Stimulated activated CD8-positive, alpha-beta memory T cell treated with anti-CD3 and anti-CD28 coated beads, Interleukin-15, amount 100 ng/mL, for 4 hours (primary cell): ENCODE measurements at places on chromosomes 4 and X.

DNA sequence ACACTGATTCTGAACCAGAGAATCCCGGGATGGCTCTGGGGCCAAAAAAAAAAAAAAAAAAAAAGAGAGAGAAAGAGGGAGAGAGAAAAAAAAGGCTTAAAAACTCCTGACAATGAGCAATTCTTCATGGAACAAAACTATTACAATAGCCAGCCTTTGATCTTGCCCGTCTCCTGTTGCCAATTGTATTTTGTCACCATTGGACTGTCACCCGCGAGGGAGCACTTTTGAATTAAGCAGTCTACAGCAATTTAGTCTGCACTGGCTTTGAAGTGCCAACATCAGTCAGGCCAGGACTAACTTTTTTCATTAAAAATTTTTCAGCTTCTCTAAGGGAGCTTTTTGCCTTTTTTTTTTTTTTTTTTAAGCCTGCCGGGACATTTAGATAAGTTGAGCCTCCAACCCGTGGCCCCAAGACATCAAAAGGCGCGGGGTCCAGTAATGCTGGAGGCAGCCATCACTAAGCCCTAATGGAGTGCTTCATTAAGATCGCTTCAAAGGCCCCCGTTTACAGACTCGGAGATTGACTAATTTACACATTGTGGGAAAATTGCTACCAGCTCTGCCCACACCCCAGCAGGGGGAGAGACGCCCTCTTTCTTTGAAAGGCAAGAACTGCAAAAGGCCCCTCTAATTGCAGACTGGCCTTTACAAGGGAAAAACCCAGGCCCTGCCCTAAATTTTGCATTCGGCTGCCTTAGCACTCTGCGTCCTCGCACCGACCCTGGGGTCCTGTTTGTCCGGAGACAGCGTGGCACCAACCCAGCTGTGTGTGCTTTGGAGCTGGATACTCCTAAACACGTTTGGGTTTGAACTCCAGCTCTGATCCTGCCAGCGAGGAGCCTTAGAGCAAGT lies 98.1 kb upstream of the MSX1 start:
- DNase-seq: no peak

DNA sequence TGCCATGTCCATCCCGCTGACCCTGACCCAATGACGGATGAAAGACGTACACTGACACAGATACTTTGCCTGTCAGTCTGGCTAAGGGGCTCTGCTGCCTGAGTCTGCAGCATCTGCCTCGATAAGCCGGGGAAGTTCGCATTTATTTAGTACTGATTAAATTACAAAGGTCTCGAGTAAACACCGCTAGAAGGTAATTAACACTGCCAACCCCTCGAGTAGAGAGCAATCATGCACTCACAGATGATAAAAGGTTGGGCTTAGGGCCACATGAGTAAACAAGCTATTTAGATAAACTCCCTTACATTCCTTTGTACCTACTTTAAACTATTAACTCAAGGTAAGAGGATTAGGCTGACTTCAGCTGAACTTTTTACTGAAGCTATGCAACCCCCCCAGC lies 16.0 kb upstream of the RBMXL3 start:
- DNase-seq: no peak

DNA sequence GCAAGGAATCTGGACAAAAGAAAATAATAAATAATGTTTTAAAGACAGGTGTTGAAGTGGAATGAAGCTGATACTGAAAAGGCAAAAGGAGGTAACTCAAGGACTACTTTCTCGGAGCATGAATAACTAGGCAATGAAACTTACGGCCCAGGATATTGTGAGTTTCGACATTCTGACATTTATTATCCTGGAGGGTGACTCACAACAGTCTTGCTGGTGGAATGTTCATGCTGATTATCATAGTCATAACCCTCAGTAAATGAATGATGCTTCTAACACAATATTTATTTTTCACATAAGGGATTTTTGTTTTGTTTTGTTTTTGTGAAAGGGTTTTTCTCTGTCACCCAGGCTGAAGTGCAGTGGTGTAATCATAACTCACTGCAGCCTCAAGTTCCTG lies 147.0 kb upstream of the HPGD start:
- DNase-seq: no peak

DNA sequence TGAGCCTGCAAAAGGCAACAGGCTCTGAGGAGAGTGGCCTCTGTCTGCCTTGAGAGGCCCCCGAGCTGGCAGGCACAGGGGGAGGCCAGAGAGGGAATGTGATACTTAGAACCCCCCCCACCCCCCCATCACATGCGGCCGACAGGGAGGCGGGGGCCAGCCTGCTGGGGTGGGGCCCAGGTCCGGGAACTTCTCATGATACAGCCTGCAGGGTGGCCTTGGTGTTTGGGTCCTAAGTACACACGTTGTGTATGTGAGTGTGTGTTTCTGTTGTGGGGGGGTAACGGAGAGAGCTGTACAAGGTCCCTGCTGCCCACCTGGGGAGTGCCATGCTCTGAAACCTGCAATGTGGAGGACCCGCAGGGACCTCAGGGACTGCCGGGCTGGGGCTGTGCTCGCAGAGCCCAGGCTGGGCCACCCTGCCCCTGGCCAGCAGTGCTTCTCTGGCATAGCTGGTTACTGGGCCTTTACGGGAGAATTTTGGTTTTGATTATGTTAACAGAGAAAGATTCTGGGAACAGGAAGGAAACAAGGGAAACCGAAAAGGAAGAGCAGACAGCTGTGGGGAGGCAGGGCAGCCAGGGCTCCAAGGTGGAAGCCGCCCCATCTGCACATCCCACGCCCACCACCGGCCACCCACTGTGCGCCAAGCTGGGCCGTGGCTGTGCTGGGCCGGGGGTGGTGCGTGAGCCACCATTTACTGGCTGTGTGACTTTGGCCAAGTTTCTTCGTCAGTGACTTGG lies 19.9 kb downstream of the SH3BP2 start:
- DNase-seq: no peak

DNA sequence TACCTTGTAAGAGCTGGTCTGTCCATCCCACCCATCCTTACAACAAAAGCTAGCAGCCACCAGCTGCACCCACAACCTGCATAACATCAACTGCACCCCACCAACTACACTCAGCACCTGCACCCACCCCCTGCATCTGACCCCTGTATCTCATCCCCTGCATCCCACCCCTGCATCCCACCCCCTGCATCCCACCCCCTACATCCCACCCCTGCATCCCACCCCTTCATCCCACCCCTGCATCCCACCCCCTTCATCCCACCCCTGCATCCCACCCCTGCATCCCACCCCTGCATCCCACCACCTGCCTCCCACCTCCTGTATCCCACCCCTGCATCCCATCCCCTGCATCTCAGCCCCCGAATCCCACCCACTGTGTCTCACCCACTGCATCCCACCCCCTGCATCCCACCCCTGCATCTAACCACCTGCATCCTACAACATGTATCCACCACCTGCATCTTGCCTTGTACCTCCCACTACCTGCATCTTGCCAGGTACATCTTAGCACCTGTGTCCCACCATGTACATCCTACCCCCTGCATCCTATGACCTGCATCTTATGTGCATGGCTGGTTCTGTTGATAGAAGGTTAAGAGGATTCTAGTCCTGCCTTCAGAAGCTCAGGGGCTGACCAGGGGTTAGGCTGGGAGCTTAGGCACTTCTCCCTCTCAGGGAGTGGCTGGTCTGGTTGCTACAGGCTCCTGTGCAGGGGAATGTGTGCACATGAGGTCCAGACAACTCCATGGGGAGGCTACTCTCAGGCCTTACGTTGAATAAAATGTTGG lies 9.4 kb downstream of the TMEM271 start:
- no peak for DNase-seq

- DNase-seq: no peak
Measured at GRCh38 chrX:11766487-11766886, 8.4 kb downstream of the MSL3 start.

DNA sequence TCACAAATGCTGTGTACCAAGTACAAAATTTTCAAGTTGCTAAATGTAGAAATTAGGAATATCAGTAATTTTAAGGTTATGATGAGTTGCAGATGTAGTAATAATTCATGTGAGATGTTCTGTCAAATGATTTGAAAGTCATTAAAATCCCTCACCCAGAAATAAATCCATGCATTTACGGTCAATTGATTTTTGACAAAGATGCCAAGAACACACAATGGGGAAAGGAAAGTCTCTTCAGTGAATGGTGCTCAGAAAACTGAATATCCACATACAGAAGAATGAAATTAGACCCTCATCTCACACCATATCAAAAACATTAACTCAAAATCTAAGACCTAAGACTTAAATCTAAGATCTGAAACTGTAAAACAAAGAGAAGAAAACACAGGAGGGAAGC lies 12.9 kb upstream of the BMPR1B start:
- no peak for DNase-seq

- no peak for DNase-seq
Measured at GRCh38 chr4:14582677-14583076, 419.6 kb upstream of the CPEB2 start.

DNA sequence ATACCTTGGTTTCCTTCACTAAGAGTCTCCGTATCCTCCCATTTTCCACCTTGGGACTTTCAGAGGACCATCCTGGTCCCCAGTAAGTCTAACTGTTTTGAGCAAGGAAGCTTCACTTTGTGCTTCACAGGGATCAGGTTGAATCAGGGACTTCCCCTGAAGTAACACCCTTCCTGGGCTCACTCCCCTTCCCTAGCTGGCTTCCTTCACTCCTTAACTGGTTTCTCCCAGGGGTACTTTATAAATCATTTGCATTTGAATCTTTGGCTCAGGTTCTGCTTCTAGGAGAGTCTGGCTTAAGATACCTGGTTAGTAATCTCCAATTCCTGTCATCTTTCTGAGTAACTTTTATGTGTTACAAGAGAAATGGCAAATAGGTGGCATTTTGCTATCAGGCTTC lies 24.5 kb upstream of the GRIA2 start:
- no peak for DNase-seq

DNA sequence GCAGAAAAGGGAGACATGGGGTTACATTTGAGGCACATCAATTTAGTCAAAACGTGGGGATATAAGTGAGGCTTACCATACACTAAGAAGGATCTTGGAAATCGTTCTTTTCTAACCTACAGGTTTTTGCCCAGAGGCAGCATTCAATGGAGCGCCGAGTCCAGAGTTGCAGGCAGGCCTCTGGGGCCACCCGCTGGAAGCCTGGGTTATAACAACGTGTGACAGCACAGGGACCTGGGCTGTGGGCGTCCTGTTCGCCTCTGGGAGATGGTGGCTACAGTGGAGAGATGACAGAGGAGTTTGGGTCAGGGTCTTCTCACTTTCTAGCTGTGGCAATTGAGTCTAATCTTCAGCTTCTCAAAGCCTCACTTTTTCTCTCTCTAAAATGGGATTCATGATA lies 53.9 kb downstream of the ENPP6 start:
- DNase-seq: no peak

DNA sequence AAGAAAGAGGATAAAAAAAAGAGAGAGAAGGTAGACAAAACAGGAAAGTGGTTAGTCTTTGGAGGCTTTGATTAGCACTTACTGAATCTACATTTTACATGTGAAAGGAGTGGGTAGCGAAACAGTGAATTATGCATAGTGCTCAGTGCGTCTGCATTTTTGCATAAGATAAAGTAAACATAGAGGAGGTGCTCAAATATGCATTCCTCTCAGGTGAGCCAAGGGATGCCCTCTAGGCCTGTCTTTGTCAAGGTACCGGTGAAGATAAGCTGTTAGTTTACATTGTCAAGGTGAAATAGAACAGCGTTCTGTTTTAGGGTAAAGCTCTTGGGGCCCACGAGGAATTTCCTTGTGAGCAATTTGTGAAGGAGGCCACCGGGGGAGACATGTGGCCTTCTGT lies 260.6 kb downstream of the TRIML1 start:
- no peak for DNase-seq

DNA sequence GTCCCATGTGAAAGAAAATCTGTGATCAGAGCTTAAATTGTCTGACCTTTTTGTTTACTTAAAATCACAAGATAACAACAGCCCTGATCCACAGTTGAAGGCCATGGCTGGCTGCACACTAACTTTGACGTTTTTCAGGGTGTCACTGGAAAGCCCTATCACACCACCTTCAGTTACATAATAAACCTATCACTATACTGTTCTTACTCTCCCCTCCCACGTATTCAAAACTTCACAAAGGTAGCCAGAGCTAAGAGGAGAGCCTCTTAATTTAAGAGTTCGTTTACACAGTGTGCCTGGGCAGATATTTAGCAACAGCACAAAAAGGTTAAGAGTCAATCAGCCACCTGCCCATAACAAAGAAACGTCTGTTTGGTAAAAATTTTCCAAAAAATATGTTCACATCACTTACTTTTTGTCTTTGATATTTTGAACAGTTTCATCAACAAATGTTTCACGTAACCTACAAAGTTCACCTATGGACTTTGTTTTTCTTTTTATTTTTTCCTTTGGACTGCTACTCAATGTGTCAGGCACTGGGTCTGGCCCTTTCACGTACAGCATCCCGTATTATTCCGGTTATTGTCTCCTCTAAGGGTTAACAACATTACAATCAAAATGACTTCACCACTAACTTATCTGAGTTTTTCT lies 25.0 kb downstream of the RFC1 start:
- DNase-seq: no peak
